ENCODE measurements at places on chromosomes 4 and X.

DNA sequence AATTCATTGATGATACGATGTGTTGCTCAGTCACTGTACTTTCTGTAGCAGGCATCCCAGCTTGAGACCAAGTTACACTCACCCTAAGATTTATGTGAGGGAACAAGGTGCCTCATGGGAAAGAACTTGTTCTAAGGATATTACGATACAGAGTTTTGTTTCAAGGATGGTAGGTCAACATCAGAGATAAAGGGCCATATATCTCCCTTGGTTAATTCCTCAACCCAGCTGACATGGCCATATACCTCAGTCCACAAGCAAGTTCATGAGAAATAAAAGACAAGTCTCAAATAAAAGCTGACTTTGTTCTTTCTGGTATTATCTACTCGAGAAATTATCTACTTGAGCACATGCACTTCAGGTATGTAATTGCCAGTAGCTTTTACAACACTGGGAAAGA, 1535.9 kb upstream of the IGFBP7 start:
- no peak for DNase-seq

DNA sequence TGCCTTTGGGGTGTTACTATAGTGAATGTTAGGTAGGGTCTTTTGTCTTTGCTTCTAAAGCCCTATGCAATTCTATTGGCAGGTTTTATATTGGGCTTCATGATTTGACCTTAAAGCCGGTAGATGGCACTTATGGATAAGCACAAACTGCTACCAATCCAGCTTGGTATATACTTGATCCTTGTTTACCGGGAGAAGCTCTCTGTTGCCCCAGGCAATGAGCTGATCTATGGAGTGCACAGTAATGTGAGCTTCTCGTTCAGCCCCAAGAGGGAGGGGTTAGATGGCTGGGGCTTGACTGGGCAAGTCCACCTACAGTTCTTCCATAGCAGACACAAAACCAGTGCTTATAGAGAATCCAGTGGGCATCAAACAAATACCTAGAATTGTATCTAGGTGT, 287.2 kb upstream of the CT83 start:
- peak; percentile 64 for DNase-seq

- DNase-seq: no peak
Observed at GRCh38 chr4:61254406-61254805, 54.3 kb downstream of the ADGRL3 start.

GRCh38 chr4:24858550-24858949, 54.3 kb downstream of the CCDC149 start:
- no peak for DNase-seq

- DNase-seq: peak; percentile 52
Observed at GRCh38 chr4:109701566-109702410, 1.5 kb downstream of the CASP6 start.

- DNase-seq: no peak
Observed at GRCh38 chr4:162265802-162266201, 102.0 kb upstream of the FSTL5 start.
